ENCODE measurements at places on chromosomes 12 and 14. TPM values are rescaled to one million over a fixed set of nuclear protein-coding genes. Genes with fewer than 3 reads are reported as not detected.

FAM90A1 gene
- not detected for total RNA-seq

SERPINA1 gene
- total RNA-seq = not detected

GUCY2C gene
- total RNA-seq = not detected

SPIC gene
- not detected for total RNA-seq

OSBPL8 gene
- total RNA-seq = 28.0 TPM

AQP2 gene
- total RNA-seq = not detected

TMEM119 gene
- not detected for total RNA-seq

RTN1 gene
- total RNA-seq = 0.16 TPM

KLRG1 gene
- total RNA-seq = 0.25 TPM

KERA gene
- total RNA-seq = not detected

SYNDIG1L gene
- total RNA-seq = not detected

KRT8 gene
- 3.7 TPM for total RNA-seq

RNU4-1 gene
- total RNA-seq = not detected

CELA1 gene
- not detected for total RNA-seq

LBHD2 gene
- not detected for total RNA-seq

TMEM63C gene
- 0.65 TPM for total RNA-seq
